ENCODE measurements at places on chromosomes 3 and 15. TPM values are rescaled to one million over a fixed set of nuclear protein-coding genes. Genes with fewer than 3 reads are reported as not detected.

Gene SLC24A1
- total RNA-seq: 2.5 TPM

Gene DAZL
- not detected for total RNA-seq

Gene RPN1
- total RNA-seq: 139 TPM

Gene ADIPOQ
- total RNA-seq: 192 TPM

Data from left cardiac atrium (tissue), 4 donors.